Pancreas (tissue), 10 donors: ENCODE measurements at places on chromosomes 1 and 21. TPM values are rescaled to one million over a fixed set of nuclear protein-coding genes. Genes with fewer than 3 reads are reported as not detected.

GPR61 gene
- not detected for polyA plus RNA-seq

S100A3 gene
- 0.38 TPM for polyA plus RNA-seq

PLA2G2D gene
- polyA plus RNA-seq: not detected

HCRTR1 gene
- polyA plus RNA-seq: 0.52 TPM

FAM72B gene
- polyA plus RNA-seq: 0.31 TPM

KRTAP10-4 gene
- polyA plus RNA-seq: not detected

FAM78B gene
- polyA plus RNA-seq: 1.0 TPM

C1orf232 gene
- not detected for polyA plus RNA-seq

ECM1 gene
- 6.1 TPM for polyA plus RNA-seq

CYP4B1 gene
- 3.0 TPM for polyA plus RNA-seq

RGS13 gene
- 0.27 TPM for polyA plus RNA-seq

NUDC gene
- polyA plus RNA-seq: 54.1 TPM

BATF3 gene
- polyA plus RNA-seq: 1.6 TPM

OR2AK2 gene
- not detected for polyA plus RNA-seq

HSPA6 gene
- polyA plus RNA-seq: 1.6 TPM

TNN gene
- polyA plus RNA-seq: 0.05 TPM

RAB7B gene
- 0.73 TPM for polyA plus RNA-seq

GBP1 gene
- 4.9 TPM for polyA plus RNA-seq

APCS gene
- 10.5 TPM for polyA plus RNA-seq

DSCAM gene
- polyA plus RNA-seq: 0.15 TPM

FAM72A gene
- polyA plus RNA-seq: 0.84 TPM

NR5A2 gene
- 29.6 TPM for polyA plus RNA-seq

OR2L3 gene
- not detected for polyA plus RNA-seq

AVPR1B gene
- polyA plus RNA-seq: 1.1 TPM

MCOLN3 gene
- polyA plus RNA-seq: 9.5 TPM

DMBX1 gene
- polyA plus RNA-seq: not detected

COPA gene
- polyA plus RNA-seq: 34.7 TPM

CDA gene
- polyA plus RNA-seq: 0.92 TPM

NUP210L gene
- 0.02 TPM for polyA plus RNA-seq

PRELP gene
- 3.4 TPM for polyA plus RNA-seq

SYT14 gene
- polyA plus RNA-seq: 0.27 TPM

FAM151A gene
- polyA plus RNA-seq: 0.21 TPM

LRRC3 gene
- 0.46 TPM for polyA plus RNA-seq

CELA3B gene
- 6,851 TPM for polyA plus RNA-seq

RAB42 gene
- polyA plus RNA-seq: 0.72 TPM

ZBTB8B gene
- polyA plus RNA-seq: 0.05 TPM

GNPAT gene
- 34.4 TPM for polyA plus RNA-seq

SLFNL1 gene
- polyA plus RNA-seq: 1.4 TPM

ZNF593OS gene
- 0.35 TPM for polyA plus RNA-seq

RHD gene
- not detected for polyA plus RNA-seq

RXRG gene
- 10.4 TPM for polyA plus RNA-seq

NOS1AP gene
- 0.40 TPM for polyA plus RNA-seq

HSD3B2 gene
- polyA plus RNA-seq: not detected

SHCBP1L gene
- polyA plus RNA-seq: not detected

CCDC24 gene
- polyA plus RNA-seq: 39.2 TPM

FAM72C gene
- not detected for polyA plus RNA-seq
